Stimulated activated CD4-positive, alpha-beta T cell treated with anti-CD3 and anti-CD28 coated beads, Interleukin-1b, Interleukin-23, amount 100 ng/mL, for 1 hour (primary cell): ENCODE measurements at places on chromosomes 2 and 18.

DNA sequence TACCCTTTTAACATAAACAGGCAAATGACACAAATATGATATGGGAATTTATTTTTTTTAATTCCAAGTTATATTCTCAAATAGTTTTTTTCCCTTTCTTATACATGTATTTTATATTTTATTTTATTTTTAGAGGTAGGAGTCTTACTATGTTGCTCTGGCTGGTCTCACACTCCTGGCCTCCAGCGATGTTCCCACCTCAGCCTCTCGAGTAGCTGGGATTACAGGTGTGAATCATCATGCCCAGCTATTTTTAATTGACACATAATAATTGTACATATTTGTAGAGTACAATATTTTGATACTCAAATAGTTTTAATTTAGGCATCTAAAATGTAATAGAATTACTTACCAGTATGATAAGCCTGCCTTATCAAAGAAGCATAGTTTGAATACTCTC is 12.2 kb downstream of the BAZ2B start:
- DNase-seq = no peak

GRCh38 chr2:145752091-145752806 is 1232.3 kb upstream of the ZEB2 start:
- no peak for DNase-seq

DNA sequence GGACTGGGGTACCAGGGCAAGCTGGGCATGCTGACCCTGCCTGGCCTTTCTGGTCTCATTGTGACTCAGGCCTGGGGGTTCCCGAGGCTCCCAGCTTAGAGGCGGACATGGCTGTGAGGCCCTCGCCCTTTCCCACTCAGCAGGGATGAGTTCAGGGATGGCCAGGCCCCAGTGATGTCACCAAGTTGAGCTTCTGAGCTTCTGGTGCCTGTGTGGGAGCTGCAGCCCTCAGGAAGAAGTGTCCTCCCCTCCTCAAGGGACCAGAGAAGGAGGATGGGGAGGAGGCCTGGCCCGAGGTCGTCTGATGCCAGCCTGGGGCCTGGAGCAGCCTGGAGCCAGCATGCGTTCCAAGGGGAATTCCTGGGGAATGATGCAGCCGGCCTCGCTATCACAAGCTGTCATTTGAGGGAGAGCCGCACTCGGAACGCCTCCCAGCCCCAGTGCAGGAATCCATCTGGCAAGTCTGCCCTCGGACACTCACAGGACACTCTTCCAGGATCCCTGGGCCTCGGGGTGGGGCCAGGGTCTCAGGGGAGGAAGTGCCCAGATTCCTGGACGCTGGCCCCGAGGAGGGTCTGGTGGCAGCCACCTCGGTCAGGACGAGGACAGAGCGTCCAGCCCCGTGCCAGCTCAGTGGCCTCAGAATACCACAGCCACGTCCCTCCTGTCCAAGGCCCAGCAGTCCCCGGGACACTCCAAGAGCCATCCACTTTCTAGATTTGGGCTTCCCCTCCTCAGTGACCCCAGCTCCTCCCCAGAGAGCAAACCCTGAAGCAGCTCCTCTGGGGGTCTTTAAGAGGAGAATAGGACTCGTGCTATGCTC is 61.2 kb upstream of the GPC1 start:
- DNase-seq = no peak

DNA sequence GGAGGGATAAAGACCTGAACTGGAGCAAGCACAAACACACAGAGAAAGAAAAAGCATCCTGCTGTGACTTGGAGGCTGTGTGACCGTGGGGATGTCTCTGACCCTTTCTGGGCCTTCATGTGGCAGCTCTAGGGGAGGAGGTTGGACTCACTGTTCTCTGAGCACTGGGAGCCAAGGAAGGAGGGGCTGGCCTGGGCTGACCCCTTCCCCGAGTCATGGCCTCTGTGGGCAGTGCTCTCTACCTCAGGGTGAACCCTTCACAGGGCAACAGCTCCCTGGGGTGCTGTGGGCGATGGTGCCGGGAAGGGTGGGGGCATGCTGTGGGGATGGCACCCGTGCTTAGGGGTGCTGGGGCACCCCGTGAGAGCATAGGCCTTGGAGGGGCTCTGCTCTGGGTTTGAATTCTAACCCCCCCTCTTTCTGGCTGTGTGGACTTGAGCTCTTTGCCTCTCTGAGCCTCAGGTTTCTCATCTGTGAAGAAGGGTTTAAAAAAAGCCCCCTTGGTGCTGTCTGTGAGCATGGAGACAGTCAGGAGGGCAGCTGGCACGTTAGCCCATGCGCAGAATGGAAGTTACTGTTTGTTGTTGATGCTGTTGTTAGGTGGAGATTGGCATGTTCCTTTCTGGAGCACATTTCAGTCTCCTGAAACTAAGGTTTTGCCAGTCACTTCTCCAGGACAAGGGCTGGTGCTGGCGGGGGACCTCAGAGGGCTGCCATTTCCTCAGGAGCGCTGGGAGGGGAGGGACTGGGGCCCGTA is 700 bp downstream of the TOGARAM2 start:
- no peak for DNase-seq

DNA sequence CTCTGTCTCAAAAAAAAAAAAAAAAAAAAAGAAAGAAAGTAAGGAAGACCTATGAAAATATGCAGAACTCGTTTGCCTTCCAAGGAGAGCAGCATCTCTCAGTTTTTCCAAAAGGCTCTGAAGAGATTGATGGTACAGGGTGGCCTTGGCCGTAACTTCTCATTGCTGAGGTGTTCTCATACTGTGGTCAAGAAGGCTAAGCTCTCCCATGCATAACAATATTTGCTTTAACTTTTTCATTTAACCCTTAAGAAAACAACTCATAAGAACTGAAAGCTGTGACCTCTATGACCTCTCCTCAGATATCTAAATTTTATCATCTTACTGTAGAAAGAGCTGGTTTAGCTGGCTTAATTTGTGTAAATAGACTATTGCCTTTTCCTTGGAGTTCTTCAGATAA is 37.1 kb upstream of the GATA6 start:
- no peak for DNase-seq
